Stimulated activated CD4-positive, alpha-beta T cell treated with anti-CD3 and anti-CD28 coated beads, Interleukin-15, amount 100 ng/mL, for 1 hour (primary cell): ENCODE measurements at places on chromosomes 5 and 9.

DNA sequence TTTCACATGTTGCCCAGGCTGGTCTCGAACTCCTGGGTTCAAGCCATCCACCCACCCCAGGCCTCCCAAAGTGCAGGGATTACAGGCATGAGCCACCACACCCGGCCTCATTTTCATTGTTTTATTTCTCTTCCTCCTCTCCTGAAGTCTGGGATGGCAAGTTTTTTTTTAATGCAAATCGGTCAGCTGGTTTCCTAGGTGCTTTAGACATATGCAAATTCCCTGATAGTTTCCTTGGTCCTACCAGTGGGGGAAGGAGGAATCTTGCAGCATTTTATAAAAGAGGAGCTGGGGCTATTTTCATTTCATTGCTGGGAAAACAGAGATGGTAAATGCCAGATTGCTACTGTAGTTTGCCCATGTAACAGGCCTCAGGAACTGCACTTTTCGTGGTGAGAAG, 179.4 kb downstream of the ACTL7B start:
- no peak for DNase-seq

DNA sequence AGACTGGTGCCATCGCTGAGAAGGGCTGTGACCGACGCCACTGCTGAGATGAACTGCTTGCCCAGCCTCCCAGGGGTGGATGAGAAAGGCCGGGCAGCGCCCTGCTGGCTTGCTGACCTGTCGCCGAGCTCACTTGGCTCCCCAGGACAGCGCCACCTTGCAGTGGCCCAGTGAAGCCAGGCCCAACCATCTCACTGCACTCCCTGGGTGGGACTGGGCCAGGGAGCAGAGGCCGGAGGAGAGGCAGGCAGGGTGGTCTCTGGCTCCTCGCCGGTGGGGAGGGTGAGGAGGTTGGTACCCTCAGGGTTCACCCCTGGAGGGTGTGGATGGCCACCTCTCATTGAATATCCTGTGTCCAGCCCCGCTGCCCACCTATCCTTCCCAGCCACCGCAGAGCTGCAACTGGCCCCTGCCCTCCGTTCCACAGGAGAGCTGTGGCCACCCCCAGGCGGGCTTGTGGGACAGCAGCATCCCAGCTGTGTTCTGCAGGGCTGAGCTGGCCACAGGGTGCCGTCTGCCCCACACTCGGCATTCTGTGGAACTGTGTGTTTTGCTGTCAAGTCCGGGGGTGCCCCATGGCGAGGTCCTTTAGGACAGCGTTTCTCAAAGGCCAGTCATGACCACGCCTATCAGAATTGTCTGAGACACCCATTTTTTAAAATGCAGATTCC, 41.0 kb upstream of the FCN2 start:
- DNase-seq = no peak

DNA sequence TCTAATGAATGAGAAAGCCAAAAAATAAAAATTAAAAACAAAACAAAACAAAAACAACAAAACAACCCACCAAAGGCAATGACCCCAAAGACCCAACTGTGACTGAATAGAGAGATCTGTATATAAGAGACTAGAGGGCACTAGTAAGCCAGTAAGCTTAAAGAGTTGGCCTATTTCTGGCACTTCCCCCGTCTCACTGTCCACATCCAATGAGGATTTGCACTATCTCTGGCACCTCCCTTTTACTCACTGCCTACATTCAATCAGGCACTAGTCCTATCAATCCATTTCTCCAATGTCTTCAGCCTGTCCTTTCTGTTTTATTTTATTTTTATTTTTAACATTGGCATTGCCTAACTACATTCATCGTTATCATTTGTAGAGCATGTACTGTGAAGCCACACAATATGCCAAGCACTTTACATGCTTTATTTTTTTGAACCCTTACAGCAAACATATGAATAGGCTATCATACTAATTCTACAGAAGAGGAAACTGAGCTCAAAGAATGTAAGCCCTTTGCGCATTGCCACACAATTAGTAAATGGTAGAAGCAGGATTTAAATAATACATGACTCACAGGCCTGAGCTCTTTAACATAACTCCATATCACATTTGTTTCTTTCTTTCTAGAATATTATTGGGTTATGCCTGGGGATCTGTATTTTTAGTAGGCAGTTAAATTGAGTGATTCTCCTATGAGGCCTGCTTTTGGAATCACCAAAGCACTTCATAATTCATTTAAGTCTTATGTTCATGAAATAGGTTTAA, 70.0 kb downstream of the C6 start:
- DNase-seq = no peak

GRCh38 chr9:37653385-37653784, 2.6 kb downstream of the FRMPD1 start:
- DNase-seq = no peak

DNA sequence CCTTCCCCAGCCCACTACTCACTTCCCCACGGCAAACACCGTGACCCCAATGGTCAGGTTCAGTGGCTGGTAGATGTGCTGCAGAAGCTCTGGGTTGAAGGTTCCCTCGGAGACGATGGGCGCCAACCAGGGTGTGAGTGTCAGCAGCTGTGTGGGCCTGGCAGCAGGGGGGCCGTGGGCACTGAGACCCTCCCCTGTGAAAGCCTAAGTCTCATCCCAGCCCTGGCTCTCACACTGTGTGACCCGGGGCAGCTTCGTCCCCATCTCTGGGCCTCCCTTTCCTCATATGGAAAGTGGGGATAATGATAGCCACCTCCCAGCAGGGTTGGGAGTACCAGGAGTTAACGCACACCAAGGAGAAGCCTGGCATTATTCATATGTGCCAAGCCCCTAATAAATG, 8.6 kb downstream of the GBGT1 start:
- no peak for DNase-seq

- no peak for DNase-seq
These were observed 41.4 kb upstream of the SLCO6A1 start for GRCh38 chr5:102539996-102540728.

DNA sequence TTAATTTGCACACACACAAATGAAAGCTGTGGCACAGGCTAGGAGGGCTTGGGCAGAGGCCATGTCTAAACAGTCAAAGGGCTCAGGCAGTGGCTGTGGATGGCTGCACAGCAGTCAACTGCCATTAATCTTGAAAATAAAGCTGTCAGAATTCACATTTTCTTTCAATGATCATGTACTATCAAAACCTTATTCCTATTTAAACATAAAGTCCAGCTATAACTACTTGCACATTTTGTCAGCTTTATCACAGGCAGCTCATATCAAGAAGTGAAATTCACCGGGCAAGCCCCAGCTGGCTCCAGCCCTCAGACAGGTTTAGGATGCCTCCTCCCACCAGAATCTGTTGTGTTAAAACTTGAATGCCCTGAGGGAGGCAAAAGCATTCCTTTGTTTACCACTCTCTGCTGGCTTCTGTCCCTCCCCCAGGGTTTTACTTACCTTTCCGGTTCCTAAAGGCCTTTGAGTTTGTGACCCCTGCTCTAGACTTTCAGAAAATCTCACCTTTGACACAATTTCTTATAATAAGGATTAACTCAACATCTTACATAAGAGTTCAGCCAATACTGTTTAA, 54.9 kb upstream of the GRAMD2B start:
- DNase-seq = no peak

DNA sequence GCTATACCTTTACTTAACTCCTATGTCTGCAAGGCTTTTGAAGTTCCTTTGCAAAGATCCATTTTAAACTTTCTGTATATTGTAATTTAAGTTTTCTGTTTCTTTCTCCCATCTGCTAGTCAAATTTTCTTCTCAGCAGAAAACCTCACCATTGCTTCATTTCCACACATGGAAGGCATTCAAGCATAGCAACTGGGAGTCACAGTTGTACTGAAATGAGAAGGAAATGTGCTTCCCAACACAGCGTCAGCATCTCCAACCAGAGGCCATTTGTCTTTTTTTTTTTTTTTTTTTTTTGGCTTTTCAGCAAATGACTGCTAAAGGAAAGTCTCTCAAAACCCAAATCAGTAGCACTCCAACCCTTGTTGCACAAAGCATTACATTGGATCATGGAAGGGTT, 92.5 kb downstream of the RAB3C start:
- no peak for DNase-seq

DNA sequence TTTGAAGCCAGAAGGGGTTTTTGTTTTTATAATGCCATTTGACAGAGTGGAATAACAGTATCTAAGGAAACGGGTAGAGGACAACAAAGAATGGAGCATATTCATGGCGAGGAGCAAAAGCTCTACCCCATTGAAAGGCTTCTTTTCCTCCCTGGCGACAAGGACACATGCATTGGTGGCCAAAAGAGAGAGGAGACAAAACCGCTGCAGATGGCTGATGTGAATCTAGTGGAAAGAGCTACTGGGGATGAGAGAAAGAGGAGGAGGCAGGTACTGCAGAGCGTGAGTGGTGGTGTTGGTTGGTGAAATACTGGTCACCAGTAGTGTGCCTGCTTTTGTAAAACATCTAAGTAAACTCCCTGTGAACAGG, 491 bp downstream of the APC start:
- no peak for DNase-seq

GRCh38 chr5:160088805-160089204, 30.4 kb downstream of the PWWP2A start:
- DNase-seq = no peak

DNA sequence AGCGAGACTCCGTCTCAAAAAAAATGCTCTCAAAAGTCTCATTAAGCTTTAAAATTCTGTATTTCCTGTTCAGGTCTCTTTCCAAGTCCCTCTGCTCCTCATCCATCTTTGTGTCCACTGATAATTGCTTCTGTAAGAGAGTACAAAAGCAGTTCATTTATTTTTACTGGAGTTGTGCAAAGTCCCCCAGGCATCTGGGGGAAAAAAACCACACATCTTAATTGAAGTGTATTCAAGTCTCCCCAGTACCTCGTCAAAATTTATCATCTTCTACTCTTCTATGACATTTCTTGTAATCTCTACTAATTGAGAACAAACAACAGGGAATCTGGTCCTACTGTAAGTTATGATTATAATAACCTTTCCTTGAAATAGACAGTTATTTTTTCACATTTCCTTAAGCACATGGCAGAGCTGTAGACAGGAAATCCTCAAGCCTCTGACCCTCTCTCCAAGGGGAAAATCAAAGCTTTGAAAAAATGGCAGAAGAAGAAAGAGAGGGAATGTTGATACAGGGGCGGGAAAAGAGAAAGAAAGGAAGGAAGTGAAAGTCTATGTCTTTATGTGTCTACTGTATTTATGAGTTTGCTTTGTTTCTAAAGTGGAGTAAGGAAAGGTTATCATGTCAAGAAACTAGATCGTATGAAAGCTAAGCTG, 51.5 kb downstream of the RAI14 start:
- DNase-seq = no peak
